T follicular helper cell (primary cell): ENCODE measurements at places on chromosomes 4 and X.

DNA sequence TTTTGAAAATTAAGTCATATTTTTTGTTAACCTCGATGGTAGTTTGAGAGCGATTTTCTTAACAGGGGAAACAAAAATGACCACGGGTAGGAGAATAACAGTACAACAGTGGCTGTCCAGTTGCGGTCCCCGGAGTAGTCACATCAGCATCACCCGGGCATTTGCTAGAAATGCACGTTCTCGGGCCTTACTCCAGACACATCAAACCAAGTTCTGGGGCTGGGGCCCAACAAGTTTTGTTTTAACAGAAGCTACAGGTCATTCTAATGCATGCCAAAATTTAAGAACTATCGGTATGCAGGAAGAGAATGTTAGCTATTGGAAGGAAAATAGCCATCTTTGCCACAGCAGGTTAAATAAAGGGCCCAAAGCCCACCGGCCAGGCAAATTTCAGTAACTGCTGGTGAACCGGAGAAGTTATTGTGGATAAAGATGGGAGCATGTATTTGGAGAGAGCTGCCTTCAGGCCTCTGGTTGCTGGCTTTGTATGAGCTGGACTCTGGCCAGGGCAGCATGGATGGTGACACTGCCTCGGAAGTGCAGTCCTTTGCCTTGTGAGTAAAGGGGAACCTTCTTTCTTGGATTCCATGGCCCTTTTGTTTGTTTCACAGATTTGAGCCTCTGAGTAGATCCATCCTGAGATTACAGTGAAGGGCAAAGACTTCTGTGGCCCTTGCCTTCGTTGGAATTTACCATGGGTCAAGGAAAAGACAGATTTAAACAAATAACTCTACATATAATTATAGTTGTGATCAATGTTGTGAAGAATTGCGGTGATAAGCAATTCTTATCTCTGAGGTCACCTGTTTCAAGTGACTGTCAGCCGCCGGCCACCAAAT lies 62.1 kb downstream of the TBC1D14 start:
- DNase-seq: no peak

DNA sequence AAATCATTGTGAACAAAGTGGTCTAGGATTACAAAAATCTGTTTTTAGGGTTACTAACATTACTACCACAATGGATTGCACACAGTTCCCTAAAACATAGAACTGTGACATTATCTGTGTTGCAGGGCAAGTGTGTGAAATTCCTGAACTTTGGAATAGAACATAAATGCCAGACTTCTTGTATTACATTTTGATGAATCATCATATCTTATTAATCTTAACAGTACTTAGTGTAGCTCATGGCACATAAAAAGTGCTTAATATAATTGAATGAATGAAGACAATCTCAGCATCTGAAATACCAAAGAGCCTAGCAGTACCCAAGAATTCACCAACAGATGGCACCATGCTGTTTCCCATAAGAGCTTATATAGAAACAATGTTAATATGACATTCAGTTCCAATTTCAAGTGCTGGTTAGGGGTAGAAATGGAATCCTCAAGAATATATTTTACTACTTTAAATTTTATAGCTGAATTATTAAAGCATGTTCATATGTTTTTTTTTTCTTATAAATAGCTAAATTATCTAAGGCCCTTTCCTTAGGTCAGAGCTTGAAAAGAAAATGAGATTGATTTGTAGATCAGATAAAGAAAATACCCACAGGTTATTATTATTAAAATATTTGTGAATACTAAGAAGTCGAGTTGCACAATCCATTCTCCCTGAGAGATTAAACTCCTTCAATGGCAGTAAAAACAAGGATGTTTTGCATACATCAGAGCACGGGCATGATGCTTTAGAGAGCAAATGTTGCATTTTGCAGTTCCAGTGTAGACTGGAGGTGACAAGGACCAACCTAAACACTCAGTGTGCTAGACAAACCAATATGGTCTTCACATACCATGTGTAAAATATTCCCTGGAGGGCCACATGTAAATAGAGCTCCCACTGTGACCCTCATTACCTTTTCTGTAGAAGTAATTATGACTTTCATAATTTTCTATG lies 25.7 kb upstream of the SHISA3 start:
- no peak for DNase-seq

DNA sequence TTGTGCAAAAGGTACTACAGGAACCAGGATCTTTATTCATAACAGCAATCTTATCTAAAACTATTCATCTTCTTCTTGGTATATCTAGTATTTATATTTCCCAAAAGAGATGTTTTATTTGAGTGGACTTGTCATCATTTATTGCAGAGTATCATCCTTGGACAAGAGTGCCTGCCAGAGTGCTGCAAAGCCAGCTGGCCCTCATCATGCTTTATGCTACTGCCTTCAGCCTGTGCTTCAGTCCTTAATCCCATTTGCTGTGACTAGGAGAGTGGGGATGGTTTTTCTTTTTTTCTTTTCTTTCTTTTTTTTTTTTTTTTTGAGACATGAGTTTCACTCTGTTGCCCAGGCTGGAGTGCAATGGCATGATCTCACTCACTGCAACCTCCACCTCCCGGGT lies 33.5 kb upstream of the ELF2 start:
- no peak for DNase-seq

GRCh38 chr4:186260117-186260503 lies 5.9 kb upstream of the F11 start:
- no peak for DNase-seq

DNA sequence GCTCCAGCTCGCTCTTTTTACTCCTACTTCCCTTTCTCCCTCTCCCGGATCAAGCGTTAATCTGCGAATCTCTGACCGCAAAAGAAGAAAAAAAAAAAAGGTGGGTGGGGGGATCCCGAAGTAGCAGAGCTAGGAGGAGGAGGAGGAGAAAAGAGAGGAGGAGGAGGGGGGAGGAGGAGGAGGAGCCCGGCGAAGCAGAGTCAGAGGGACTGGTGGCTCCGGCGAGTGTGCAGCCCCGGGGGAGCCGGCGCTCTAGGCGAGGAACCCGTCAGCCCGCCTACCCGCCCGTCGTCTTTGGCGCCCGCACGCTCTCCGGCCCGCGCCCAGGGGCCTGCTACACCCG lies at the start of gene NHSL2:
NHSL2 (plus strand) TSS at position 203 of the 343 bp plus-strand sequence.
- no peak for DNase-seq

- DNase-seq: no peak
Observed at GRCh38 chr4:47468706-47469365, 5.3 kb upstream of the COMMD8 start.

- DNase-seq: no peak
Observed at GRCh38 chrX:46200413-46200812, 344.8 kb downstream of the ZNF674 start.

DNA sequence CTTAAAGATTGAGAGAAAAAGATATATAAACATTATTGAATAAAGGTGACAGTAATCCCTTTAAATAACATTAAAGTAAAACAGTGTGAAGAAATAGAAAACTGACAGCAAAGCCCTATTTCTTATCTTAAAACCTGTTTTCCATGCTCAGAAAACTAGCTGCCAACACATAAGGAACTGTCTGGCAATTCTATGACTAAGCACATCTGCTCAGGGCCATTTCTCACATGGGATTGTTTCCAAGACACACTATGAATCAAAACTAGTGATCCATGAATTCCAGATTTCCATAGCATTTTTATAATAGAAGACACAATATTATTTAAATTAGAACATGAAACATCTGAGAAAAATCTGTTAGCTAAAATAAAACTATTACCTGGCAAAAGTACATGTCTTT lies 113.4 kb downstream of the SCLT1 start:
- DNase-seq: no peak

DNA sequence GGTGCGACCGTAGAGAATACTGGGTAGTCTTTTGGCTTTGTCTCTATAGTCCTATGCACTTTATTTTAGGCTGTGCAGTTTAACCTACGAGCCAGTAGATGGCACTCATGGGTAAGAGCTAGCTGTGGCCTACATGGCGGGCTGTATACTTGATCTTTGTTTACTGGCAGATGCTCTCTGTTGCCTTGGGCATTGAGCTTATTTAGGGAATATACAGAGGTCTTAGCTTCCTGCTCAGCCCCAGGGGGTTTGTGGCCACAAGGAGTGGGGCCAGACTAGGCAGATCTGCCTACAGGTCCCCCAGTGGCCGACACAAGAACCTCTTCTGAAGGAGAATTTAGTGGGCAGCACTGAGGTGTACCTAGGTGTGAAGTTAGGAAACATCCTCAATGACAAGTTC lies 227.6 kb upstream of the HDX start:
- DNase-seq: no peak

DNA sequence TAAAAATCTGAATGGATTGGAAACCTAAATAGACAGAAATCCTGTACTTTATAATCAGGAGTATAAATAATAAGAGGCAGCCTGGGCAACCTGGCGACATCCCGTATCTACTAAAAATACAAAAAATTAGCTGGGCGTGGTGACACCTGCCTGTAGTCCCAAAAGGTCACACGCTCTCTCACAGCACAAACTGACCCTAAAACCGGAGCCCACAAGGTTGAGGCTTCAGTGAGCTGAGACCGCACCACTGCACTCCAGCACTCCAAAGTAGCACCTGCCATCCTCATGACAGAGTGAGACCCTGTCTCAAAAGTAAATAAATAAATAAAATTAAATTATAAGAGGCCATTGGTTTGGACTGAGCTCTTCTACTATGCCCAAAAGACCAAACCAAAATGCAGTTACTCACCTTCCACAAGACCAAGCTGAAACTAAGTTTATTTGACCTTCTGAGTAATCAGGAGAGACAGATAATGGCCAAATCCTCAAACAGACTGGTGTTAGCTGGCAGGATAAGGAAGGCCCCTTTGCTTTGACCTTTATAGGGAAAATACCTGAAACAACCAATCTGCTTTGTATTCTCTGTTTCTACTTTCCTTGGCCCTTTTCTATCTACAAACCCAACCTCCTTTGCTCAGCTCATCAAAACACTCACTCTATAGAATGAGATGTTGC lies 3.2 kb upstream of the GRSF1 start:
- DNase-seq: no peak

DNA sequence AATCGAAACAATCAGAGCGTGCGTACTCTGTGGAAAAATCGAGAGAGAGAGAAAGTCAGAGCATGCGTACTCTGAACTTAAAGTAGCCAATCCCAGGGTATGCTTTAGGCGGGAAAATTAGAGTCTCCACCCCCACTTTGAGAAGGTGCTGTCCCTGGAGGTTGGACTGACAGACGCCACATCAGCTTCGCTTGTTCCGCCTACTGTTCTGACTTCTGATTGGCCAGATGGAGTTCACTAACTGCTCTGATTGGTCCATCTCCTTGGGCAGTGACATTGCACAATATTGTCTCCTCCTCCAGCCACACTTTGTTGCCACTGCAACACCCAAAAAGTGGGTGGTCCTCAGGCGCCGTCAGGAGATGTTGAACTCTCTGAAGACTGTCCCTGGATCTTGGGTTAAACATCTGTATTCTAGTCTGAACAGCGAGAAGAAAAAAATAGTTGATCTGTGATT lies at the start of gene SSX5:
SSX5 (minus strand) TSS at position 51 of the 457 bp plus-strand sequence. CDS start 1,437 bp downstream, outside the sequence.
- no peak for DNase-seq

DNA sequence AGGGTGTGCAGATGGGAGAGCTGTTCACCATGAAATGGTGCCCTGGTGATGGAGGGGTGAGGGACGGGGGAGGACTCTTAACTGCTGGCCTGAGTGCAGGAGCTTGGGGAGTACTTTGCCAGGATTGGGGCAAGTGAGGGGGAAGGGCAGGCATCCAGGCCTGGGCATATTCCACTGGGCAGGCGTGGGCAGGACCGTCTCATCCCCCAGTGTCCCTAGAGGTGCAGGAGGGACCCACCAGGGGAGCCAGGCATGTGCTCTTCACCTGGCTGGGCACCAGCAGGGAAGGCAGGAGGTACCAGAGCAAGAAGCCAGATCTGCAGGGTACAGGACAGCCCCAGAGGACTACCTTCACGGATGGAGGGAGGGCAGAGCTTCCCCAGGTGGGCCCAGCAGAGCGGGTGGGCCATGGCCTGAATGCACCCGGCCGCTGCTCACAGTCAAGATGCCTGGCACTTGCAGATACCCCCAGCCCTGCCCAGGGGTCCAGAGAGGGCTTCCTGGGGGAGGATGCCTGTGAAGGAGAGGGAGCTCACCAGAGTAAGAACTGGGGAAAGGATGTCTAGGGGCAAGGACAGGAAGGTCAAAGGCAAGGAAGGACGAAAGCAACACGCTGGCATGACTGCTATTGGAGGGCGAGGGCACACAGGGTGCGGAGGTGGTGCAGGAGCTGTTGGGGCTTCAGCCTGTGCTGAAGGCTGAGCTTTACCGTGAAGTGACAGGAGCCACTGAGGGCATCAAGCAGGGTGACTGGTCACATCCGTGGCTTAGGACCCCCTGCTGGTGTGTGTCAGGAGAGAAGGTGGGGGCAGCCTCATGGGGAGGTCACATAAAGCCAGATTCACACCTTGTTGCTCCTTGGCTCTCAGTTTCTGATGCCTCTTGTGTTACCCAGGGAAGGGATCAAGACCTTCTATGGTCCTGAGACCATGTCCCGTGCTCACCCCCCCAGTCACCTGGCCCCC lies 68.2 kb upstream of the NKX1-1 start:
- no peak for DNase-seq
